NCI-H1105 (cell line): ENCODE measurements at places on chromosomes 5 and 9.

GRCh38 chr5:117559005-117559844, 984.6 kb upstream of the SEMA6A start:
- DNase-seq: no peak

DNA sequence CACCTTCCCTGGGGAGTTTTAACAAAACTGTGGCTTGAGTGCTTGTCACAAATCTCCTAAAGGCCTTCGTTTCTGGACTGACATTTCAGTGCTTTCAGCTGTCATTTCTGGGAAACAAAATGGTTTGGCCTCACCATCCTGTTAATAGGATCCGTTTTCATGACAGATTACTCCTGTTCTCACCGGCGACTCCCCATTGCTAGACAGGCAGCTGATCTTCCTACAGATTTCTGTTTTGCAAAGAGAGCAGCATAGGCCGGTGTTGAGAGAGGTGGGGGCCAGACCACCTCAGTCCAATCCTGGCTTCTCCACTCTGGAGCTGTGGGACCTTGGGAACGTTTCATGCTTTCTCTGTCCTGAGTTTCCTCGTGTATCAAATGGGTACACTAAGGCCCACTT, 75.5 kb upstream of the OTULINL start:
- no peak for DNase-seq

- DNase-seq: no peak
Observed at GRCh38 chr9:127084076-127085039, 38.1 kb downstream of the ANGPTL2 start.

GRCh38 chr9:87340391-87340790, 157.3 kb upstream of the DAPK1 start:
- DNase-seq: no peak

- DNase-seq: no peak
Observed at GRCh38 chr5:156693113-156693512, 157.0 kb upstream of the PPP1R2B start.
